ENCODE measurements at places on chromosomes 2 and 18.

DNA sequence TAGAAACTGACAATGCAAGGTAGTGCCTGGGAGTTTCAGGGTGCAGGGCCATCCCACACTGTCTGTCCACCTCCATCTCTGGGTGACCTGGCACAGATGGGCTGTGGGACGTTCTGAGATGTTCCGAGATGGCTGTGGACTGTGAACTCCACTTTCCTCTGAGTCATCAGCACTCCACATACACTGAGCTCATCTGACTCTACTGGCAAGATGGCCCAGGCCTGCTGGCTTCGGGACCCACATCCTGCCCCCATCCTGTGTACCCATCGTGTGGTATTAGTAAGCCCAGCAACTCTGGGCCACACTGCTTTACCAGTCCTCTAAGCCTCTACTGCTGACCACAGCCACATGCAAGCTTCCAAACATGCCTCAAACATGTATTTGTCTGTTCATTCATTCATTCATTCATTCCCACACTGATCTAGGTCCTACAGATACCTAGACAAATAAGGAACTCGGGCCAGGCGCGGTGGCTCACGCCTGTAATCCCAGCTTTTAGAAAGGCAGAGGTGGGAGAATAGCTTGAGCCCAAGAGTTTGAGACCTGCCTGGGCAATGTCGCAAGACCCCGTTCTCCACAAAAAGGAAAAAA is 124.8 kb upstream of the CXCR4 start:
- no peak for DNase-seq

DNA sequence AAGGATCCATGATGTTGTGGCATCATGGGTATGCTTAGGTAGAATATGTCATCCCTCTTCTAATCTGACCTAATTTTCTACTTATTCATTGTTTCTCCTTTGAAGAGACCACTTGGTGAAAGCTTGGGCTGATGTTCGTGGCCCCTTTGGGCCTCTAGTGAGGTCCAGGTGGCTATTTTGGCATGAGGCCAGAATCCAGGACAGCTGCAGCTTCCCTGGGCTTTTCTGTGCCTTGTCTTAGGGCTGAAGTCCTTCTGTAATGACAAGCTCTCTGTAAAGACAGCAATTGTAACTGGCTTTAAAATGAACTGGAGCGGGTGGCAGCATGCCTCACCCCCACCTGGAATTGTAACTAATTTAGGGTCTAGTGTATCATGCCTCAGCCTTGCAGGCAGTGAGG is 15.6 kb upstream of the MC2R start:
- DNase-seq = no peak

DNA sequence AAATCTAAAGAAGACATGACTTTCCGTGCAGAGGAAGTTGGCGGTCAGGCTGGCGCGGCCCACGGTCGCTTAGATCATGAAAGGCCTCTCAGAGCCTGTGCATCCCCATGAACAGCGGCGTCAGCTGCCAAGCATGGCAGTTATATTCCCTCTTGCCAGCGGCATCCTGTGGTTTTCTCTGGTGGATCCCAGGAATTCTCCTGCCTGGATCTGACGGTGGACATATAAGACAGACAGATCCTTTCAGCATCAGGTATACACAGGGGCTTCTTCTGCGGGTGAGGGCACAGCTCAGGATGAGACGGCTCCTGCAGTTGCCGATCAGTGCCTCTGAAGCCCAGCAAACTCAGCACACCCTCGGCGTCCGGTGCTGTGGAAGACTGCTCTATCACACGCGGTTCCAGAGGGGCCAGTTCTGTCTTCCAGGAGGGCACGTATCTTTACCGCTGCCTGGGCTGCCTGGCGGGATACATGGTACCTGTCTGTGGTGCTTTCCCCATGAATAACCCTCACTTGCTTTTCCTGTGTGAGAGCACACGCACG is 157.8 kb downstream of the LDLRAD4 start:
- DNase-seq = no peak

GRCh38 chr2:40200366-40200915 is 251.4 kb downstream of the SLC8A1 start:
- DNase-seq = no peak

DNA sequence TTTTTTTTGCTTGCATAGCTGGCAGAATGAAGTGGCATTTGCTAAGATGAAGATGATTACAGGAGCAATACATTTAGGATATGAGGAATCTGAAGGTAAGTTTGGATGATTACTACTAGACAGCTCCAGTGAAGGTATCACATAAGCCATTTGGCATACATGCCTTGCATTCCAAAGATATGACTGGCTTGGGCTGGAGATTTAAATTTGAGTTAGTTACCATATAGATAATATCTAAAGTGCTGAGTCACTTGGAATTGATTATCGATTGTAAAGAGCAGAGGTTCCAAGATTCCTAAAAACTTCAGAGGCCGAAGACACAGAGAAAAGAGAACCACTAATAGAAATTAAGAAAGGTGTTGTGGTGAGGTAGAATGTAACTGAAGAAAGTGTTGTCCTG is 1026.4 kb downstream of the DSC3 start:
- DNase-seq = no peak

GRCh38 chr2:71454221-71455010 is 1.1 kb downstream of the DYSF start:
- no peak for DNase-seq

DNA sequence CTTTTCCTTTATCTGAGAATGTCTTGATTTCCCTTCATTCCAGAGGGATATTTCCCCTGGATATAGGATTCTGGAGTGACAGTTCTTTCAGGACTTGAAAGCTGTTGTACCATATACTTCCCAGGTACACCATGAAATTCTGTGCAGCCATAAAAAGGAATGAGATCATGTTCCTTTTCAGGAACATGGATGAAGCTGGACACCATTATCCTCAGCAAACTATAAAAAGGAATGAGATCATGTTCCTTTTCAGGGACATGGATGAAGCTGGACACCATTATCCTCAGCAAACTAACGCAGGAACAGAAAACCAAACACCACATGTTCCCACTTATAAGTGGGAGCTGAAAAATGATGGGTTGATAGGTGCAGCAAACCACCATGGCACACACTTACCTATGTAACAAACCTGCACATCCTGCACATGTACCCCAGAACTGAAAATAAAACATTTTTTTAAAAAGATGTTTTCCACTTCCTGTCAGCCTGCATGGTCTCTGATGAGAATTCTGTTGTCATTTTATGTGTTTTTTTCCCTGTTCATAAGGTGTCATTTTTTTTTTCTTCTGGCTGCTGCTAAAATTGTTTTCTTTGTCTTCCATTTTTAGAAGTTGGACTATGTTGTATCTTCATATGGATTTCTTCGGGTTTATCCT is 133.3 kb downstream of the DNAH6 start:
- no peak for DNase-seq

- peak; percentile 28 for DNase-seq
These were observed 36.3 kb upstream of the SLC8A1 start for GRCh38 chr2:40488101-40488601.

GRCh38 chr18:25225151-25225550 is 126.8 kb downstream of the ZNF521 start:
- DNase-seq = no peak

DNA sequence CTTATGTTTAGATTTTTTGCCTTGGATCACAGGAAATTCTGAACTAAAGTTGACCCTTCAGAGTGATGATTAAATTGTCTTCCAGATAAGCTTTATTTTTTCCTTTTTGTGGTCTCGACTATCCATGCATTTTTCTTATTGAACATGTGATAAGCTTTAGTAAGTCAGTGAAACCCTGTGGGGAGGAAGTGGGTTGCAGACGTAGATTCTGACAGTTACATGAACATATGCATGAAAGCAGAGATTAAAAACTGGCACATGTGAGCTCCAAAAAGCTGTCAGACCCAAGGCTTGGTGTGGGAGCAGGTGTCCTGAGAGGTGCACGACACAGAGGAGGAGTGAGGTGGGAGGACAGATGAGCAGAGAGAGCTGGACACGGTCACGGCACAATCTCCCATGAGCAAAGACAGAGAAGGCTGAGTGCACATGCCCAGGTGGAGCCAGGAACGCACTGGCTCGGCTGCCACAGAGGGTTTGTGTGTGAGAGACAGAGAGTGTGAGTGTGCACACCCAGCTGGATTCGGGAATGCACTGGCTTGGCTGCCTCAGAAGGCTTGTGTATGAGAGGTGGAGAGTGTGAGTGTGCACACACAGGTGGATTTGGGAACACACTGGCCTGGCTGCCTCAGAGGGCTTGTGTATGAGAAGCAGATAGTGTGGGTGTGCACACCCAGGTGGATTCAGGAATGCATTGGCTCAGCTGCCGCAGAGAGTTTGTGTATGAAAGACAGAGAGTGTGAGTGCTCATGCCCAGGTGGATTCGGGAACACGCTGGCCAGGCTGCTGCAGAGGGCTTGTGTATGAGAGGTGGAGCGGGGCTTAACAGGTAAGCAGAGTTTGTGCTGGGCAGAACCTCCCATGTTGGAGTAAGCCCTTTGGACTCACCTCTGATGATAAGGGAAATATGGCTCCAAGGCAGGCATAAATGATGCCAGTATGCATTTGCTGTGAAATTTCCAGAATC is 849.1 kb upstream of the SALL3 start:
- DNase-seq = no peak

GRCh38 chr18:43596105-43596712 is 318.9 kb upstream of the SYT4 start:
- DNase-seq = peak; percentile 24

All from iPS-NIHi11 (cell line).